Activated CD8-positive, alpha-beta T cell treated with anti-CD3 and anti-CD28 coated beads, Interleukin-2, amount 10 ng/mL, durations not matched to agents 7 days and 5 days (primary cell): ENCODE measurements at places on chromosomes 3 and 15.
A peak's percentile ranks its signal among the peaks of the same experiment; 100 is the strongest.

DNA sequence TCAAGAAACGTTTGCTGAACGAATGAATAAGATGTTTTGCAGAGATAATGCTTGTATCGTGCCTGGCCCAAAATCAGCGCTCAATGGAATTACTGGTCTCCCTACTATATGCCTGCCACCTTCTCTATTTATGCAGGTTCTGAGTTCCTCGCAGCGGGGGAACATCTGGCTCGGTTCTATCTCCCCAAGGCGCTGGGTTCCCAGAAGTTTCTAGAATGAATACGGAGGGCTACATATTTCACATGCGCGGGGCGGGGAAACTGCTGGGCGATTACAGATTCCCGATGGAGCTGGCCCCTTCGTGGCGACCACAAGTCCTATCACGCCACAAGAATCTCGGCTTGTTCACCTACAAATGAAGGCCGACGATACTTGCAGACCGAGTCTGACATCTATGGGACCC is 411 bp upstream of the EIF2B5 start:
- DNase-seq = no peak

DNA sequence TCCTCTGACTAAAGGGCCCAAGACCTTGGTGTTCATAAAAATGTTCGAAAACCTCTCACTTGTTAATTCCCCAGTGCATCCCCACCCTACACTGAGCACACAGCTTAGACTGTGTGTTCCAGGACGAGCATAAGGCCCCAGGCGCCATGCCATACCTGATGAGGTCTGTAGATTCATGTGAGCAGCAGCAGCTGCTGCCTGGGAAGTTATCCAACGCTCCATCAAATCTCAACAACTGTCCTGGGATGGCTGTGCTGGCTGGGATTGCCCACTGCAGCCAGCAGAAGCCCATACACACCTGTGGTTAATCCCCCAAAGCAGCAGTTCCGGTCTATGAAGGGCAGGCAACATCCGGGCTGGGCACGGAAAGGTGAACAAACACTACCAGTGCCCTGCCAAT is 391.2 kb downstream of the IL20RB start:
- no peak for DNase-seq

DNA sequence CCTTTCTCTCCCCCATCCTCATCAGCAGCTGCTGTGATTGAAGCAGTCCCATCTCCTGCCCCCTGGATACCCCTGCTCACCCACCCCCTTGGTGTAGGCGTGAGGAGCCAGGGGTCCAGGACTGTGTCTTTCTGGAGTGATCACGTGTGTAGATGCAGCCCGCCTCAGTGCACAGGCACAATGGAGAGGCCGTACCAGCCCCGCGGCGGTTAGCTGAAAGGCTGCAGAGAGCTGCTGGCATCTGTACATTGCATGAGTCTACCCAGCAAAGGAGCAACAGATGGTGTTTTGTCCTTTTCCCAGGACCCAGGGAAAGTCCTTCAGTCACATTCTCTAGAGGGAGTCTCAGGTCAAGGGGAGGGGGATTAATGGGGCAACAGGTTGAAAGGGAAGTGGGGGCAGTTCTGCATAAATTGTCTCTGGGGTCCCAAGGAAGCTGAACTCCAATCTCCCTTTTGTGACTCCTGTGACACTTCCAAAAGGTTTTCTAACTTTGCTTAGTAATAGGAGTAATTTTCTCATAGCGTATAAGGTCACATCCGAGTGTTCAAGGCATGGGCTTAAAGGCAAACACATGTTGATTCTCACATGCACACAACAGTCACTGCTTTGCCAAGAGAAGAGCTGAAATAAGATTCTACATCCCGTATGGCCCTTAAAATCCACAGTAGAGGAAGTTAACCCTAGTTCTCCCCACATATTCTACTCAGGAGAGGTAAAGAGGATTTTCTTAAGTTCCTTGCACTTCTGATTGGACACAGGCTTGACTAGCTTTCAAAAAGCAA is 7.1 kb downstream of the CSPG5 start:
- DNase-seq = no peak

DNA sequence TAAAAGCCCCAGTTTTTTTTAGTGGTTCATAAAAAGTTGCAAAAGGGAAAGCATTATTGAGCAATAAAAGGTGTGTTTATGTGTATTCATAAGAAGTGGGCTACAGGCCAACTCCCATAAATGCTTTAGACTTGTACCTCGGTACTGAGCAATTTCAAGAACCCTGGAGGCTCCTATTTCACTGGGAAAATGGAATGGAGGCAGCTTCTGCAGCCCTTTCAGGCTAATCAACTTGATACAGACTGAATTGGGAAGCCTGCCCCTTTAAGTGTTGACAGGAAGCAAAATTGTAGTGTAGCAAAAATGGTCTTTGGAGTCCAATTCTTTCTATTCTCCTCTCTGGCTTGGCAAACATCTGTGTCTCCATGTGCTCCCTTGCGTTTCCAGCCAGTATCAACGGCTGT is 118.8 kb downstream of the ECT2 start:
- DNase-seq = no peak

- DNase-seq = no peak
Measured at GRCh38 chr3:150740733-150741496, 22.1 kb downstream of the SIAH2 start.

DNA sequence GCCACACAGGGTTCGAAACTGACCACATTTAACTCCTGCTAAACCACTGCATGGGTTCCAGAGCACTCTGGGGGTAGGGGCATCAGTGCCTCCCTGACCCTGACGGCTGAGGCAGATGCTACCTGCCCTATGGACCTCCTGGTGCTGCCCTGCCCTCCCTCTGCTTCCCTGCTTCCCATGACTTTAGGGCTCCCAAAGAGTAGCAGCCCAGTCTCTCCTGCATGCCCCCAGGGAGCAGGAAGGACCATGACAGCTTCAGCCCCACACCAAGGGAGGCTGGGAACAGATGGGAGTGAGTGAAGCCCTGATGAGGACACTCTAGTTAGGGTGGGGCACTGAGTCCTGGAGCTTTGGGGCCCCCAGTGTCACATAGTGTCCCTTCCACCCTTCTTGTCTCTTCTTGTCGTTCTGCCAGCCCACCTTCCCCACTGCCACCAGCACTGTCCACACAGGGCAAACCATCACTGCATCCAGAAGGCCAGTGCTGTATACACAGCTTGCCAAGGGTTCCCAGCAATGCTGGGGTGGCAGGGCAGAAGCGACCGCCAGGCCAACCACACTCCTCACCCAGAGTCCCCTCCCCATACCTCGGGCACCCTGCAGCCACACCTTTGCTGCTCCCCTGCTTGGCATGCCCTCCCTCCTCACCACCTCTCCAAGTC is 31.0 kb downstream of the SRPRB start:
- DNase-seq = no peak

DNA sequence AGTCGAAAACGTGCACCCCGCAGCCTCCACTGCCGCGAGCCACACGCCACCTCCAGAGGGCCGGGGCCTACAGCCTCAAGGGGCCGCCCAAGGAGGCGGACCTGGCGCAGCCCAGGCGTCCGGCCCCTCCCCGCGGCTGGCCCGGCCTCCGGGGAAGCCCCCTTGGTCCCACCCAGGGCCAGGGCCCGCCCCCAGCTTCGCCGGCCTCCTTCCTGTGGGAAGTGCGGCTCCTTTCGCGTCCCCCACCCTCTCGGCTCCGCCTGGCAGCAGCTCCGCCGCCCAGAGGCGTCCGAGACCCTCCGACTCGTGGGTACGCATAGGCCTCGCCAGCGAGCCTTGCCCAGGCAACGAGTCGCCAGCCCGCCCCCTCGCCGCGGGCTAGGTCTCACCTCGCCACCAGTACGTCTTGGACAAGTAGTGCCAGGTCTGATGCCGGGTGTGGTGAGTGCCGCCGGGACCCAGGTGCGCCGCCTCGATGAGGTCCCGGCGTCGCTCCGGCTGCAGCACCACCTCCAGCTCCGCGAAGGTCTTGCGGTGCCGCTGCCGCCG is 642 bp downstream of the ZBTB11 start:
- DNase-seq = peak; percentile 94

- DNase-seq = peak; percentile 61
Measured at GRCh38 chr15:65077981-65078352, 1.4 kb downstream of the KBTBD13 start.

DNA sequence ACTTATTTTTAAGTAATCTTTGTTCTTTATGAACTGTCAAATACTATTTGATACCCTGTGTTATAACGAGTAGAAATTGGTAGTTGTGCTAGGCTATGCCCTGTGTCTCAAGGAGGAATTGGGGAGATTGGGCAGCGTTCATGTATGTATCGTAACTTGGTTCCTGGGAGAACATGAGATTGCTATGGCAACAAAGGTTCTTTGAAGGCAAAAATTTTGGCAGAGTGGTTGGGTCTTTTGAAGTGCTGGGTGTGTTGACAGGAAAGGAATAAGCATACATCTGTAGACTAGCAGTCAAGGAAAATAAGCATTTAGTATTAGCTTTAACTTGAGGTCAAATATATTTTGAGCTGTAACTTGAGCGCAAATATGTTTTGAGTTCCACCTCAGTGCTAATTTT is 45.3 kb downstream of the TCF12 start:
- DNase-seq = no peak

- no peak for DNase-seq
Measured at GRCh38 chr3:101811875-101812274, 32.9 kb downstream of the NXPE3 start.

DNA sequence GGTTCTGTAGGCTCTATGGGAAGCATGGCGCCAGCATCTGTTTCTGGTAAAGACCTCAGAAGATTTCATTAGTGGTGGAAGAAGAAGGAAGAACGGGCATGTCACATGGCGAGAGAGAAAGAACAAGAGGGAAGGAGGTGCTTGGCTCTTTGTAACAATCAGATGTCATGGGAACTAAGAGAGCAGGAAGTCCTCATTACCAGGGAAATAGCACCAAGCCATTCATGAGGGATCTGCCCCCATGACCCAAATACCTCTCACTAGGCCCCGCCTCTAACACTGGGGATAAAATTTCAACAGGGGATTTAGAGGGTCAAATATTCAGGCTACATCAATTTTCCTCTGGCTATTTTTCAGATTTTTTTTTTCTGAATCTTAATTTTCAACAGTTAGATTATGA is 954.3 kb downstream of the SQOR start:
- DNase-seq = no peak

GRCh38 chr15:38308797-38309196 is 56.2 kb downstream of the SPRED1 start:
- no peak for DNase-seq

GRCh38 chr15:76177491-76178040 is 117.8 kb downstream of the TMEM266 start:
- DNase-seq = no peak

DNA sequence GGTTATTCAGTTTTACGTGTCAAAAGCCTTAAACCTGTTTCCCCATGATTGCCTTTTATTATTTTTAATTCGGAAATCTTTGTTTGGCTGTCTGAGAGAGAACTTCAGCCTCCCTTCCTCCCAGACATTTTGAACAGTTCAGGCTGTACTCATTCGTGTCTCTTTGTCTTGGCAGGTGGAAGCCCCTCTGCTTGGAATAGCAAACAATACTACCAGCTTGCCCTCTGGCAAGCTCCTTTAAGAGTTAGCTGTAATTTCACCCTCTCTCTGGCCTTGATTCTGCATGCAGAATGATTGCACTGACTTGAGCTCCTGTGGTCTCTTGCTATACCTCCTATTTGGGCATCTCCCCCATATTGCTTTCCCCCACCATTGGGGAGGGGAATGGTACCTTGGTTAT is 11.7 kb downstream of the IGF1R start:
- DNase-seq = no peak

DNA sequence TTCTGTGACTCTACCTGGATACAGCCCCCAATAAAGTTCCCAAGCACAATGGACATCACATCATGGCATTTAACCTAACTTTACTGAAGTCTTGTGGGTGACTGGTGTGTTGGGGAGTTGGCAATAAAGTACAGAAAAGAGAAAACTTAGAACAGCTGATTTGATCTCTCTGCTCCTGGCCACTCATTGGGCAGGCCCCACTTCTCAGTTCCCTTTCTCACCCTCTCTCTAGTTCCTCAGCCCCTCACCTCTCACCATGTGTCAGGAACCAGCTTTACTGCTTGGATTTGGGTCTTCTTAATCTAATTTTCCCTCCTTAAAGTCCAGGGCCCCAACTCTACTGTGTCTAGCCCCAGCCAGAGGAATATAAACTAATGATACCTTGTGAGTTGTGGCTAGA is 713 bp upstream of the MUC13 start:
- DNase-seq = no peak

DNA sequence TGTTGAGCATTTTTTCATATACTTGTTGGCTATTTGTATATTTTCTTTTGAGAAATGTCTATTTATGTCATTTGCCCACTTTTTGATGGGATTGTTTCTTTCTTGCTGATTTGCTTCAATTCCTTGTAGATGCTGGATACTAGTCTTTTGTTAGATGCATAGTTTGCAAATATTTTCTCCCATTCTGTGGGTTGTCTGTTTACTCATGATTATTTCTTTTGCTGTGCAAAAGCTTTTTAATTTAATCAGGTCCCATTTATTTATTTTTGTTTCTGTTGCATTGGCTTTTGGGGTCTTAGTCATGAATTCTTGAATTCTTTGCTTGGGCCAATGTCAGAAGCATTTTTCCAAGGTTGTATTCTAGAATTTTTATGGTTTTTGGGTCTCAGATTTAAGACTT is 251.7 kb downstream of the WNT5A start:
- DNase-seq = no peak

GRCh38 chr3:23785882-23786281 is 19.9 kb upstream of the UBE2E1 start:
- DNase-seq = no peak

- DNase-seq = no peak
Measured at GRCh38 chr3:45670991-45671390, 18.2 kb upstream of the SACM1L start.

GRCh38 chr3:86451749-86452148 is 539.2 kb downstream of the VGLL3 start:
- DNase-seq = no peak

DNA sequence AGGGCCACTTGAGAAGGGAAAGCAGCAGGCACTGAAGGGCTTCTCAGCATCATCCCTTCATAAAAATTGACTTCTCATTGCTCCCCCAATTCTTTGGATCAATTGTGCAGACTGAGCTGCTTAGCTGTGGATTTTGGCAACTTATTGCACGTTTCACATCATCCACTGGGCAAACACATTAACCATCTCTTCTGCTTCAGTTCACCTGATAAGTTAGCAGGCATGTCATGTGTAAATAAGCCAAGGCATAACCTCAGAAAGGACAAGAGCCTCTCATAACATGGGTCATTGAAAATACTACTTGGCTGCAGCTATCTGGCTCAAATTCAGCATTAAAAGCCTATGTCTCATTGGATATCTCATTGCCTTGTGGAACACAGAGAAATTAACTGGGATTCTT is 366.5 kb downstream of the LRRC3B start:
- no peak for DNase-seq

- no peak for DNase-seq
Measured at GRCh38 chr3:131501949-131502348, 822 bp downstream of the MRPL3 start.

- no peak for DNase-seq
Measured at GRCh38 chr3:183845608-183846288, 20.4 kb upstream of the MAP6D1 start.

GRCh38 chr3:158731938-158732855 is at the start of gene RARRES1:
TSS of gene RARRES1 (minus strand) at chr3:158732457. CDS start at chr3:158732415, 42 bp downstream.
- peak; percentile 51 for DNase-seq

DNA sequence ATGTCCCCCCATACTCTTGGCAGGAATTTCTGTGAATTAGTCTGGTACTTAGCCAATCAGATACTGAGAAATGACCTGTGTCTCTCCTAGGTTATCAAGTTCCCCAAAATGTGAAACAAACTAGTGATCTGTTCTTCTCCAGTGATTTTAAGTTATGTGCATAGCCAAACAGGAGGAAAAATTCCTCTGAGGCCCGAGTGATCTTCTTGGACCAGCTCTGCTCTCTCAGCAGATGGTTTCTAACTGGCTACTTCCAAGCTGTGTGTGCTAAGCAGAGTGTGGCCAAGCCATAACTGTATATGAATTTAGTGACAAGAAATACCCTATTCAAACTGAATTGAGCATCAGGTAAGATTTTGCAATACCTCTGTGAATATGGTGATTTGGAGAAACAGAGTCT is 89.5 kb downstream of the GREM1 start:
- no peak for DNase-seq
